MG63 (cell line): ENCODE measurements at places on chromosomes 6 and 20. TPM values are rescaled to one million over a fixed set of nuclear protein-coding genes. Genes with fewer than 3 reads are reported as not detected.

- DNase-seq: peak; percentile 74
These were observed 101.7 kb upstream of the IYD start for GRCh38 chr6:150266963-150267685.

DNA sequence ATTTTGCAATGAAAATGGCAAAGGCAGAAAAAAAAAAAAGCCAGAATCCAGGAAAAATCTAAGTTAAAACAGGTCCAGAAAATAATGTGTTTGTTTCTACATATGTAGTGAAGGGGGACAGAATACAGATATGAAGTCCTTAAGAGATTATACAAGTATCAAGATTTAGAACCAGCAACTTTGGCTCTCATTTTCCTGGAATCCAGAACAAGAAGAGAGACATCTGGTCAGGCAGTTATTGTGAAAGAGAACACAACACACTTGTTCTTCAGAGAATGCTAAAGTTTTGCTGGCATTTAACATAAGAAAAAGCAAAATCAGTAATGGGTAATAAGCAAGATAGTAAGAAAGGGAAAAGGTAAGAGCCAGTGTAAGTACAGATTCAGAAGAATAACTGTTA is 21.1 kb downstream of the BAG2 start:
- DNase-seq: no peak

GRCh38 chr6:36315921-36316320 is 20.8 kb downstream of the BNIP5 start:
- DNase-seq: no peak

DNA sequence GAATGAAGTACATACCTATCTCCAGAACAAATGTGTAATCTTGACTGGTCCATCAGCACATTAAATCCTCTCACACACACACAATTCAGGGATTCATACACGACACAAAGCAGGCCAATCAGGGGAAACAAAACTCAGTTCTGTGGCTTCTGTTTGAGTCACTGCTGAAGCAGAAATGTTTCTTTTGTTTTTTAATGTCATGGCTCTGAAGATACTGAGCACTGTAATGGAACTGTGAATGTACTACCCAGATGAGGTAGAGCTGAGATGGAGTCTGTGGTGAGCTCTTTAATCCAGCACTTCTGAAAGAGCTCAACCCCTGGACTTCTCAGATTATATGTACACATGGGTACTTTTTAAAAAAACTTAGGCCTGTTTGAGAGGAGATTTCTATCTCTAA is 116.4 kb downstream of the THEMIS start:
- DNase-seq: no peak

GRCh38 chr6:90890683-90891330 is 303.9 kb upstream of the MAP3K7 start:
- DNase-seq: peak; percentile 69

DNA sequence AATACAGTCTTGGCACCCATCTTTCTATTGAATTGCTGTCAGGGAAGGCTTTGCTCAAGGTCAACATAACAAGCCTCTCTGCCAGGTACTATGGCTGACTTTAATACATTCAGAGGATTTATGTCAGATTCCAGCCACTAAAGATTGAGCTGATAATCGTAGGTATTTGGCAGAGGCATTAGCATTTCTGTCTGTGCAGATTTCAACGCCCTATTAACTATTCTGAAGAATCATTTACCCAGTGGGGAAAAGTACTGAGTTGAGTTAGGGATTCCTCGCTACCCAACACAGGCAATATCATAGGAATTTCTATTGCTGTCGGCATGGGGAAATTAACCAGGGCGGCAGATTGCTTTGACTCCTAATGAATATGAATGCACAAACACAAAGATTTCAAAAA is 233.7 kb upstream of the SPTLC3 start:
- DNase-seq: no peak

DNA sequence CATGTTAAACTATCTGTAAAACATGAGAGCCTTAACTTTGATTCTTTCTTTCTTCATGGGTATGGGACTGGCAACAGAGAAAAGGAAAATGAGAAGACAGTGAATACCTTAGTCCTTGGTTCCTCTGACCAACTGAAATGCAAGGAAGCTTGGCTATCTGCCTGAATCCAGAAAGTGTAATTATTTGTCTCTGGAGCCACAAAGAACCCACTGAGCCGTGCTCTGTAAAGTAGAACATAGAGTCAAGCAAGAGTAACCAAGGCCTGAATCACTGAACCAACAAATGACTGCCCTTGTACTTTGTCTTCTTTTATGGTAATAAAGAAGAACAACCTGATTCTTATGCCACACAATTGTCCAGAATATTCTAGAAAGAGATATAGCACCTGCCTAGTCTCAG is 27.6 kb downstream of the PKHD1 start:
- no peak for DNase-seq

DNA sequence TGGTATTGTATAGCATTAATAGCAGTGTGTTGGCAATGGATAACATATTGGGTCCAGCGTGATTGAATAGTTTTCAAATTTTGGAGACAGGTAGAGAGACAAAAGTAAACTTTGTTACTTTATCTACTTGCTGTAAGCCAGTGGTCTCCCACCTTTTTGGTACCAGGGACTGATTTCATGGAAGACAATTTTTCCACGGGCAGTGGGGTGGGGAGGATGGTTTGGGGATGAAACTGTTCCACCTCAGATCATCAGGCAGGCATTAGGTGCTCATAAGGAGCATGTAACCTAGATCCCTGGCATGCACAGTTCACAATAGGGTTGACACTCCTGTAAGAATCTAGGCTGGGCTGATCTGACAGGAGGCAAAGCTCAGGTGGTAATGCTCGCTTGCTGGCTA is 14.6 kb upstream of the PROKR2 start:
- no peak for DNase-seq

DNA sequence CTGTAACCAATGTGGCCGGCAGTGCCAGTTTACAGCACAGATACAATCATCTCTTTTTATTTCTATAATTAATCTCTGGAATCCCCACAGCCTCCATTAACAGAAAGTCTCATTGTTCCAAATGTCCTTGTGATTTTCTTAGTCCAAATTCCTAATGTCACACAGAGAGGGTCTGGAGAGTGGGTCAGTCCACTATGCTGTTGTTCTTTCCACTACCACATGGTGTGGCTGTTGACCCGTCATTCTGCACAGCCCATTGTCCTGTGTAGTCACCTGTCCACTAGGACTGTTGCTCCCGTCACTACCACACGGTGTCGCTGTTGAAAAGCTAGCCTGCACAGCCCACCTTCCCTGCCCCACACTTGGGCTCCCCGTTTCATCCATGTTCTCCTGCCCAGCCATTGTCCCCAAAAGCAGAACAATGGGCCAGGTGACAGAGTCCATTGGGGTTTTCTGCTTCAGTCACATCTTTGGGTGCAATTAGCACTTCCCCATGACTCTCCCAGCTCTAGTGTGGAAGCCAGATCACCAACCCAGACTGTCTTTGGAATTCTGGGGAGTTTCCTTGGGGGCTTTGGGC is 8.6 kb upstream of the LBP start:
- DNase-seq: no peak

DNA sequence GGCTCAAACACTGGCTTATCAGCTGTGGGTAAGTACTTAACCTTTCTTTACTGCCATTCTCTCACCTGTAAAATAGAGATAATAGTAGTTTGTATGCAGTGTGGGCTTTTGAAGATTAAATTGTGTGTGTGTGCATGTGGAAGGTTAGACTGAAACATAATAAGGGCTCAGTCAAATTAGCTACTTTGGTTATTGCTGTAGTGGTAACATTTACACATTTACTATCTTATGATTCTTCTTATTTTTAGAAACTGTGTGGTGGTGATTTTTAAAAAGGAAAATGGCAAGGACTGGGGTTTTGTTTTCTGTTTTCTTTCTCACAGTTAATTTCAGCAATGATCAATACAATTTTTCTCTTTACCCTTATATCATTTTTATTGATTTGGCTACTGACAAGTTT is 206.9 kb downstream of the NKAIN2 start:
- no peak for DNase-seq

DNA sequence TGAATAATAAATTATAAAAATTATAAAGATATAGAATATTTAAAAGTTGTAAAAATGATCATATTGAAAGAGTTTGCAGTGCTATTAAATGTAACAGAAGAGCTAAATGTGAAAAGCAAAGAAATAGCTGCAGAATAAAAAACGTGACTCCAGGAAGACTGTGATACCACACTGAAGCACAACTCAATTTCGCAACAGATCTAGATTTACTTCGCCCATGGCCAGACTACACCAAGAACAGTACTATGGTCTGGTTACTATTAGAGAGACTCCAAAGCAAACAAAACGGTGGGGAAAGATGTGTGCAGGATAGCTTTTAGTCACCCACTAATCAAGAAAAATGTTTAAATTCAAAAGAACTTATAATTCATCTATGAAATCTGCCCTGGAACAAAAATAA is 1.9 kb downstream of the CHD6 start:
- DNase-seq: no peak

DNA sequence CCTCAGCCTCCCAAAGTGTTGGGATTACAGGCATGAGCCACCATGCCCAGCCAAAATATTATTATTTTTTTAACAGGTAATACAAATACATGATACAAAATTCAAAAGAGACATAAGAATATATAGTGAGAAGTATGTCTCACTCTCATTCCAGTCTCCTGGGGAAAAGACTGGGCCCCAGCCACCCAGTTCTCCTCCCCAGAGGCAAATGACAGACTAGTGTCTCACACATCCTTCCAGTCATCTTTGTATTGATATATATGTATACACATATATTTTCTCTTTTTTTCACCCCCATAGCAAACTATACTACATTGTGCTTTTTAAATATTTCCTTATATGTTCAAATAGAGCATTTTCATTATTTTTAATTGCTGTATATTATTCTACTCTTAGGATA is 8.3 kb downstream of the GSS start:
- DNase-seq: no peak

MICB gene
- total RNA-seq: 13.1 and 17.6 TPM in 2 replicates

ENPP4 gene
- 2.6 and 3.6 TPM in 2 replicates for total RNA-seq

GATA5 gene
- total RNA-seq: 1.6 TPM in 1 of 2 replicates, not detected in the other

PDYN gene
- not detected in 2 replicates for total RNA-seq

RFX6 gene
- not detected in 2 replicates for total RNA-seq
